Naive thymus-derived CD4-positive, alpha-beta T cell (primary cell): ENCODE measurements at places on chromosomes 4 and X.
A peak's percentile ranks its signal among the peaks of the same experiment; 100 is the strongest.

GRCh38 chr4:22719218-22719617 is 26.5 kb downstream of the GBA3 start:
- no peaks in the 10 kb centered on the region for H3K27me3 ChIP-seq
- DNase-seq: no peak
- no peak overlapping the region for H3K27ac ChIP-seq
- H3K4me3 ChIP-seq: no peak overlapping the region

DNA sequence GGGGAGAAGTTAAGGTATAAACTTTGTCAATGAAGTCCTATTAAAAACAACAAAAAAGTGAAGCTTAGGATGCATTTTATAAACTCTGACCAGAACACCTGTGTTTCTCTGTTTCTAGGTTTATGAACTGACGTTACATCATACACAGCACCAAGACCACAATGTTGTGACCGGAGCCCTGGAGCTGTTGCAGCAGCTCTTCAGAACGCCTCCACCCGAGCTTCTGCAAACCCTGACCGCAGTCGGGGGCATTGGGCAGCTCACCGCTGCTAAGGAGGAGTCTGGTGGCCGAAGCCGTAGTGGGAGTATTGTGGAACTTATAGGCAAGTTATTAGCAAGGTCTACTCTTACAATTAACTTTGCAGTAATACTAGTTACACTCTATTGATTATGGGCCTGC is 46.6 kb downstream of the HTT start:
- no peak overlapping the region for H3K27ac ChIP-seq
- no peak for DNase-seq
- H3K4me1 ChIP-seq: no peaks in the 10 kb centered on the region
- H3K4me3 ChIP-seq: no peak overlapping the region
- H3K36me3 ChIP-seq: peaks cover 6% of the 10 kb centered on the region

- H3K4me3 ChIP-seq: no peak overlapping the region
- peaks cover 19% of the 10 kb centered on the region for H3K4me1 ChIP-seq
- H3K36me3 ChIP-seq: no peaks in the 10 kb centered on the region
- H3K27ac ChIP-seq: no peak overlapping the region
These were observed 13.9 kb downstream of the SCARB2 start for GRCh38 chr4:76199664-76200211.

DNA sequence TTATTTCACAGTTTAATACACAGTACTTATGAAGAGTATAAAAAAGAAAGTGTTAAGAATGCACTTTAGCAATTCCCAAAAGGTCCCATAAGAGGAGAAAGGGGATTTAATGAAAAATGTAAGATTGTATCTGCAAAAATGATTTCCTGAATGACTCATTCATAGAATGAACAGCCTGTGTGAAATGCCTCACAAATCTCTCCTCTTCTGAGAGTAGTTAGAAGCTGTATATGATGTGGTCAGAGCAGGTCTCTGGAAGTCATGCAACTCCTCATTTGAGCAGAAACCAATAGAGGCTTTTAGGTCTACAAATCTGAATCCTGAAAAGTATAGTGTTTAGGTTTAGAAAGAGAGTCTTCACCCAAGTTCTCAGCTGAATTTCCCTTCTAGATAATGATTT is 381.3 kb upstream of the INTU start:
- no peaks in the 10 kb centered on the region for H3K36me3 ChIP-seq
- H3K27me3 ChIP-seq: no peaks in the 10 kb centered on the region

DNA sequence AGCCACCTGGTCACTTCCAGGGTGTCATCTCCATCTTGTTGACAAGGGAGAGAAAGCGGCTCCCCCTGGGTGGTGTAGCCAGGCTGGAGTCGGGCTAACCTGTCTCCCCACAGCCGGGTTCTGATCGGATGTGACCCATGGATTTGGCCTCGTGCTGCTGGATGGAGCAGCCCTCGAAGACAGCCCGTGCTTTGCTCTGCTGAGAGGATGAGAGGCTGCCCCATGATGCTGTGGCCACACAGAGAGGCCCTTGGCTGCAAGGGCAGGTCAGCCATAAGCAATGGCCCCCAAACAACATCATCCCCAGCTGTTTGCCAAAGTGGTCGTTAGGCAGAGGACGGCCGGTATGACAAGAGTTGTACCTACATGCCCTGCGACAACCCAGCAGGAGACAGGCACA is 106.6 kb downstream of the HMX1 start:
- no peak overlapping the region for H3K4me3 ChIP-seq
- no peak overlapping the region for H3K27ac ChIP-seq
- no peaks in the 10 kb centered on the region for H3K4me1 ChIP-seq
- no peaks in the 10 kb centered on the region for H3K36me3 ChIP-seq

DNA sequence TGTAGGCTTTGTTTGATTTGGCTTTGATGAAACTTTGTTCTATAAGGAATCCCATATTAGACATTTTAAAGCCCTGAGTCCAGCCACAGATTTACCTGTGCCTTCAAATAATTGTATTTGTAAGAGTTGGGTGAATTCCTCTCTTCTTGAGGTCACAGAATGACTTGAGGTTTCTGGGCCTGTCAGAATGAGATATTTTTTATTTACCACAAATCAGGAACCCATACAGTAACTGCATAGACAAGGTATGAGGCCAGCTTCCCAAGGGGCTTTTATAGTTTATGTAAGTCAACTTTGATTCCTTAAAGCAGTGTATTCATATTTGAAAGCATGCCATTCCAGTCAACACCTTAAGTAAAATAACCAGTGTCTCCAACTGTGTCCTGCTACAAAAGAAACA is 29.1 kb upstream of the CXCL3 start:
- no peaks in the 10 kb centered on the region for H3K4me1 ChIP-seq
- no peaks in the 10 kb centered on the region for H3K36me3 ChIP-seq
- H3K4me3 ChIP-seq: no peak overlapping the region

DNA sequence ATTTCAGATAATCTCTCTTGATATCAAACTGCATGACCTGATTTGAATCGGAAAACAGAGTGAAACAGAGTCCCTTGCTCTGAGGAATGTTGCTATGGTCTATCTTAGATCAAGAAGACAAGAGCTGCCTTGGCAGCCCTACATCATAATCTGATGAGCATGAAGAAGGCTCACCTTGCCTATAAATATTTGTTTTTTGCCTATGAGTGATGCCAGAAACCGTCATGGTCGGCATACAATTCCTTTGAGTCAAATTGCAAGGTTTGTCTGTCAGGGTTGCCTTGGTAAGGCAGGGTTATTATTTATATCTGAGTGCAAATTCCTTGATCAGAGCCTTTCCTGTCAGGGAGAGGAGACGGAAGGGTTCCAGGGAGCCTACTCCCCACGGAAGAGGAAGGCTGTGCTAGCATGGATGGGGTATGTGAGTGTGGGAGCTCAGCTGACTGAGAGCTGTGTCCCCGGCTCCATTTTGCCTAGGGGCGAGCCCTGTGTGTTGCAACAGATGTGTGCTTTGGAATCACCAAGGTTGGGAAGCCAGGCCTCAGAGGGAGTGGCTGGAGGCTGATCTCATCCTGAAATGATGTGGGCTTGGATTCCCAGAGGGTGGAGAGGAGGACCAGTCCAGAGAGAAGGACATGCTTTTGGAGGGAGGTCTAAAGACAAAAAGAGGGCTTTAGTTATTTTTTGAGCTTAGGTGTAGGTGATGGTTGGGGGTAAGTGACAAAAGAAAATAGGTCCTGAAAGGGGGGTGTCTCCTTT is 43.6 kb downstream of the RTL9 start:
- H3K27me3 ChIP-seq: no peaks in the 10 kb centered on the region
- no peaks in the 10 kb centered on the region for H3K36me3 ChIP-seq
- H3K4me1 ChIP-seq: no peaks in the 10 kb centered on the region
- H3K27ac ChIP-seq: no peak overlapping the region
- no peak overlapping the region for H3K4me3 ChIP-seq

GRCh38 chrX:49176421-49177326 is 5.0 kb downstream of the PLP2 start:
- DNase-seq: no peak
- no peaks in the 10 kb centered on the region for H3K36me3 ChIP-seq
- no peak overlapping the region for H3K27ac ChIP-seq
- no peaks in the 10 kb centered on the region for H3K4me1 ChIP-seq

DNA sequence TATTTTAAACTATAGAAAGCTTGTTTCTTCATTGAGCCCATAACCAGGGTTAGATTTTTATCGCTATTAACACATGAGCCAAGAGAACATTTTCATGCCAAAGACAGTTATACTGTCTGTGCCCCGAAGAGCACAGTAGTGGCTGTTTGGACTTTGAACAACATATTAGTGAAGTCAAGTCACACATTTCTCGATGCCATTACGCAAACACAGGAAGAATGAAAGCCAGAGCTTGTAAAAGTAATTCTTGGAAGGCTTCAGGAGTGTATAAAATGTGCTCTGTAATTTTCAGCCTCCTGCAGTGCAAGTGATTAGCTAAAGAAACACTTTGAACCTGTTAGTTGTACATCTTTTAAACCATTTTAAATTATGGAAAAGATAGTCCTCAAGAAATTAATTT is 590.7 kb upstream of the PITX2 start:
- no peaks in the 10 kb centered on the region for H3K4me1 ChIP-seq
- H3K4me3 ChIP-seq: no peak overlapping the region
- H3K36me3 ChIP-seq: no peaks in the 10 kb centered on the region
- no peak for DNase-seq
- H3K27ac ChIP-seq: no peak overlapping the region
- H3K27me3 ChIP-seq: no peaks in the 10 kb centered on the region

DNA sequence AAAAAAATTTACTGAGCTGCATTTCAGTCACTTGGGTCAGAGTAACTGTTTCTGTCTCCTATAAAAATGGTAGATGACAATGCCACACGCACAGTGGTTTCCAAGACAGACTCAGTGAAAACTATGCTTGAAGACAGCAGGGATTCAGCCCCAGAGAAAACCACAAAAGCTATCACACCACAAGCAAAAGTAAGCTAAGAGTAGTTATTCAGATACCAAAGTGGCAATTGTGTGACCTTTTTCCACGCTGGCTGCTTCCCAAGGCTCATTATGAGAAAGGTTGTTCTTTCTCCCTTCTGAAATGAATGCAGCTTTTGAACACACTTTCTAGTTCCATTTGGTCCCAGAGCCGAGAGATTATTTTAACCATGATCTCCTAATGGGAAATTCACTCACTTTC is 46.4 kb upstream of the GPM6B start:
- H3K36me3 ChIP-seq: no peaks in the 10 kb centered on the region
- no peak overlapping the region for H3K27ac ChIP-seq
- no peak overlapping the region for H3K4me3 ChIP-seq
- H3K4me1 ChIP-seq: no peaks in the 10 kb centered on the region

DNA sequence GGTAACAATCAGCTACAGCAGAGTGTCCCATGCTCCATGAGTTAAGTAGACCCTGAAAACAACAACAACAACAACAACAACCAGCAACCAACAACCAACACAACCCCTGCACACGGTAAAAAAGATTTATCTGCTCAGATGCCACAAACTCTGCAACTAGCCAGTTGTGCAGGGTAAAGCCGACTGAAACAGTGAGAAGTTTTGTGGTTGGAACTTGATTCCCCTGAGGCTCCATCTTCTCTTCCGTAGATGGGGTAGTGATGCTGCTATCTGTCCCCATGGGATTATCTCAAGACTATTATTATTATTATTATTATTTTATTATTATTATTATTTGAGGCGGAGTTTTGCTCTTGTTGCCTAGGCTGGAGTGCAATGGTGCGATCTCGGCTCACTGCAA is 50.6 kb upstream of the RAPGEF2 start:
- no peaks in the 10 kb centered on the region for H3K36me3 ChIP-seq
- H3K4me1 ChIP-seq: no peaks in the 10 kb centered on the region
- H3K27ac ChIP-seq: no peak overlapping the region

DNA sequence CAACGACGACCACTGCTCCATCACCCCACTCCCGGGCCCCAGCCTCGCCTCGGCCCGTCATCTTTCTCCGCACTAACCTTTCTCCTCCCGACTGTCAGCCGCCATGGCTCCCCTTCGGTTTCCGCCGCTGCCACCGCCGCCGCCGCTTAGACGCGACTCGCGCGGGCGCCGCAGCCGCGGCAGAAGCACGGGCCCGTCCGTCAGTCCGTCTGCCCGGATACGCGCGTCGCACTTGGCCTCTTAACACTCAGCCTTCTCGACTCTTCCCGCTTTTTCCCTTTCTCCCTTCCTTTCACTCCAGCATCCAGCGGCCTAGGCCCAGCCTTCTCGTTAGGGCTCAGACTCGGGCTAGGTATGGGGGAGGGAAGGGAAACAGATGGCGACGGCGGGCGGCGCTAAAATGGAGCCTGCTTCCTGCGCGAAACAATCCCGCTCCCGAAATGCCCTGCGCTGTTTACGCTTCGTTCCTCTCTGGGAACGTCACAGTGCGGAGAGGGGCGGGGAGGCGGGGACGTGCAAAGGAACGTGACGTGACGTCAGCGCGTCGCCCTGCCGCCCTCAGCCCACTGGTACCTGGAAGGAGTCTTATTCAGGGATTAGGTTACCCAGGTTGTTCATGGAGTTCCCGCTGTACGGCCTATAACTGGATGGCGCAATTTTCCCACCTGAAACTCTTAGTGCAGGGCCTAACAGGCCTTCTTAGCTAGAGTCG is at the start of gene YTHDC1:
Gene YTHDC1, minus strand, starts transcription at position 442 of the 712 bp plus-strand sequence. Its CDS starts 337 bp downstream, at position 105.
- H3K4me1 ChIP-seq: peaks cover 35% of the 10 kb centered on the region
- peak; percentile 84 for DNase-seq
- no peaks in the 10 kb centered on the region for H3K27me3 ChIP-seq
- H3K36me3 ChIP-seq: no peaks in the 10 kb centered on the region

- H3K36me3 ChIP-seq: no peaks in the 10 kb centered on the region
- DNase-seq: no peak
- H3K27ac ChIP-seq: no peak overlapping the region
- no peak overlapping the region for H3K4me3 ChIP-seq
- H3K27me3 ChIP-seq: no peaks in the 10 kb centered on the region
These were observed 212.5 kb downstream of the SPATA18 start for GRCh38 chr4:52263607-52264006.

DNA sequence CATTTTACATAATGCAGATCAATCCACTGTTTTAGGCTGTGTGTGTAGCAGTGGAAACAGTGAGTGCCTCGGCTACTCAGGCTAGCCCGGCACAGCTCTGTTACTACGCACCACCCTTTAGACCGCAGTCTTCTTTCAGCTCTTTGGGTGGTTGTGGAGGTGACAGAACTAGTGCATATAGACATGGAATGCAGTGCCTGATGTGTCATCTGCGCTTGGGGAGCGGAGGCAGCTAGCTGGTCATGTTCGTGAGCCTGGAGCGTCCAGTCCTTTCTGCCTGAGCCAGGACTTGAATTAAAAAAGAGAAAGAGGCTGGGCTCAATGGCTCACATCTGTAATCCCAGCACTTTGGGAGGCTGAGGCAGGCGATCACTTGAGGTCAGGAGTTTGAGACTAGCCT is 4.8 kb downstream of the TBC1D14 start:
- peaks cover 61% of the 10 kb centered on the region for H3K4me1 ChIP-seq
- H3K27ac ChIP-seq: no peak overlapping the region
- no peaks in the 10 kb centered on the region for H3K36me3 ChIP-seq
- no peaks in the 10 kb centered on the region for H3K27me3 ChIP-seq
- H3K4me3 ChIP-seq: no peak overlapping the region

DNA sequence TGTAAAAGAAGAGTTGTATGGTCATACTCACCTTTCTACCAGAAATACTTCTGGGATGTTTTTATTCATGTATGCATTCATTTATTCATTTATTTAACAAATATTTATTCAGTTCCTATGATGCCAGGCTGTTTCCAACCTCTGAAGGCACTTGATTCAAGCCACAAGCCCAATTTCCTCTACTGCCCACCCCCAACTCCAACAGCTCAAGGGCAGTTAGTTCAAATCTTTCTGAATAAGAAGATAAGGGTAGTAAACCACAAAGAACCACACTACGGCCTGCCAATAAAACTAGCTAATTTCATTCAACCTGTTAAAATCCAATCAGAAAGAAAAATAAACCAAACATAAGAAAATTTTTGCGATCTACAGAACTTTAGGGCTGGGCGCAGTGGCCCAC is 31.2 kb downstream of the LRBA start:
- no peaks in the 10 kb centered on the region for H3K4me1 ChIP-seq
- no peak overlapping the region for H3K27ac ChIP-seq
- no peak for DNase-seq
